ENCODE measurements at places on chromosomes 7 and 10. TPM values are rescaled to one million over a fixed set of nuclear protein-coding genes. Genes with fewer than 3 reads are reported as not detected.

MOGAT3 gene
- 0.69 TPM for polyA plus RNA-seq

DNA sequence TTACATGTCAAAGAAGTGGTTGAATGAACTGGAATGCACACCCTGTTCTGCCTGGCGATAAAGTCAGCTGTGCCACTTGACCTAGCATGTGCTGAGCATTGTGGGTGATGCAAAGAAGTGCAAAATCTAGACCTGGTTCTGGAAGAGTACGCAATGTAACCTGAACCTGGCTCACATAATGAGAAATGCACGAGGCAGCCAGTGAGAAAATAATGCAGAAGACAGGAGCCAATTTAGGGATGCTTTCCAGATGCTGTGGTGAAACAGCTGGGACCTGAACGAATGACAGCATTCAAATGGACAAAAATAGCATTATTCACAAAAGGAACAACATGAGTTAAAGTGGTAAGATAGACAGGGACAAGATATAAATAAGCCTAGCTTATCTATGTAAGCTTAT is 402.6 kb downstream of the SORCS1 start:
- DNase-seq = no peak

CACNB2 gene
- polyA plus RNA-seq = 2.9 TPM

DNA sequence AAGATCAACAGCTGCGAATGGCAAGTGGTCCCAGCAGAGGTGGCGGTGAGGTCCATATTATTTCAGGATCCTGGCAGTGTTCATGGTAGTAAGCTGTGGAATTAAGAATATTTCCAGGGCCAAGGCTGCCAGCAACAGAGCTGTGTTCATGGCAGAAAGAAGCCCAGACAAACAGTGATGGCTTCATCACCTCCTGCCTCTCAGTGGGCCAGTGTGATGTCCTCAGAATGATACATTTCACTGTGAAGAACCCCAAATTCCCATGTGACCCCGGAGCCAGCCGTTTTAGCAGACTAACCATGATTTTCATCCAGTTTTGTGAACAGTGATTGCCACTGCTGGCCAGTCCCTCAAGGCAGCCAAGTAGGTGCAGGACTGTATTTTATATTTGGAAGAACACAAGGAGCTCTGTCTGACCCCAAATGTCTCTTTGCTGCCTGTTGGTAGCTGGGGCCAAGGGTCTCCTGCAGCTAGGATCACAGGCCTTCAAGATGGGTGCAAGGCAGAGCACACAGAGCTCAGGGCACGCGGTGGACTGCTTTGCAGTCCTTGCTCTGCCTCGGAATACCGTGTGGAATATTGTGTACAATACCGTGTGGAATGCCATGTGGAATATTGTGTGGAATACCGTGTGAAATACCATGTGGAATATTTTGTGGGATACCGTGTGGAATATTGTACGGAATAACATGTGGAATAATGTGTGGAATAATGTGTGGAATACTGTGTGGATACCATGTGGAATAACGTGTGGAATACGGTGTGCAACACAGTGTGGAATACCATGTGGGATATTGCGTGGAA is 132.3 kb upstream of the CHST15 start:
- DNase-seq = no peak

DNA sequence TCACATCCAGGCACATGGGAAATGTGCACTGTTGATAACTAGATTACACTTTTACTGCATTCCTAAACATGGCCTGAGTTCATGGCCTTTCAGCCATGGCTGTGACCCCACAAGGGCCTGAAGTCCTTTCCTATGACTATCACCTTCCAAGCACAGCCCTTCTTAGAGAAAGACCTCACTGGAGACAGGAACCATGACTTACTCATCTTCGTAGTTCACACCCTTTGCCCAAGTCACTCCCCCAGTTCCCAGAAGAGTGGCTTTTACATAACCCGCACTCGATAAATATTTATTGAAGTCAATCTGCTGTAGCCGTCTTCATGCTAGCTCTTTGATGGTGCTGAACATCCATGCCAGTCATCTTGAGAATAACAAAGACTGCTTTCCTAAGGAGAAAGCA is 632.5 kb upstream of the NRP1 start:
- DNase-seq = no peak

- DNase-seq = no peak
Observed at GRCh38 chr10:92822060-92822634, 26.2 kb upstream of the EXOC6 start.

- no peak for DNase-seq
Observed at GRCh38 chr7:156448918-156449317, 191.7 kb upstream of the RNF32 start.

DNA sequence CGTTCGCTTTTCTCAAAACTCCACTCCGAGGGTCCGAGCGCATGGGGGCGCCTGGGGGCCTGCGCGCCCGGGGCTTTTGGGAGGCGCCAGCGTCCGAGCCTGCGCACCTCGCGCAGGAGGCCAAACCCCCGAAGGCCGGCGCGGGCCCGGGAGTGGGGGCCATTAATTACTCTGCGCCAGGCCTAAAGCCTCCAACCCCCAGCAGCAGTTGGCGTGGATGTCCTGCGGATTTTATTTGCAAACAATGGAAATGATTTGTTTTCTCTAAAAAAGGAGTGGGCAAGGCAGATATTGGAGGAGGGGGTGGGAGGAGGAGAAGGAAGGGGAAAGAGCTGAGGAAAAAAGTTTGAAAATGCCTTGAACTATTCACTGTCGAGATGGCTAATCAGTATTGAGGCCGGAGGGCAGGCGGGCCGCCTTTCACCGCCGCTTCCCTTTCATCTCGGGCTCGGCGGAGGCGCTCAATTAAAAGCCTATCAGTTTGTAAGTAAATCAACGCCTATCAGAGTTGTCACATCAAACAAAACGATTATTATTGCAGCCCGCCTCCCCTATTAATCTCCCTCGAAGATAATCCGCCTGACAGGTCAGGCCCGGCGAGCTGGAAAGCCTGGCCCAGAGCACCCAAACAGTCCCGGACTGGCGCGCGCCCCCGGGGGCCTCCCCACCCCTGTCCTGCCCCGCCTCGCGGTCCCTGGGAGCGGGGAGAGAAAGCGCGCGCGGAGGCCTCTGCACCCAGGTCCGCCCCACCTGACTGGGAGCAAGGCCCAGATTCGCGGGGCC is 3.4 kb upstream of the ZNF503 start:
- DNase-seq = peak; percentile 60

DNA sequence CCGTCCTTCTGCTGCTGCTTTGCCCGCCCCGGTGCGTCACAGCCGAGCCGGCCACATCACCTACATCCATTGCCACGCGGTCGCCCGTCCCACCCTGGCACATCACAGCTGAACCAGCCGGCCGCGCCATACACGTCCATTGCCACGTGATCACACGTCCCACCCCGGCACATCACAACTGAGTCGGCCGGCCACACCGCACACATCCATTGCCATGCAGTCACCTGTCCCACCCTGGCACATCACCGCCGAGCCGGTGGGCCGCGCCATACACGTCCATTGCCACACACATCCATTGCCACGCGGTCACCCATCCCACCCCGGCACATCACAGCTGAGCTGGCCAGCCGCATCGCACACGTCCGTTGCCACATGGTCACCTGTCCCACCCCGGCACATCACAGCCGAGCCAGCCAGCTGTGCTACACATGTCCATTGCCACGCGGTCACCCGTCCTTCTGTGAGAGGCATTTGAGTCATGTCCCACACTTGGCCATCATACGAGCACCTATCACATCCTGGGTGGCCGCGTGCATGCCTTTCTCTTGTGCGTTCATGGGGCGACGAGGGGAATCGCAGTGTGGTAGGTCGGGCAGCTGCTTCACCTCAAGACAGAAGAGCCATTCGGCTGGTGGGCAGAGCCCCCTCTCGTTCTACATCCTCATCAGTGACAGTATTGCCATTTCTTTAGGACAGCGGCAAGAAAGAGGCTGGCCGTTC is 58.6 kb downstream of the JAKMIP3 start:
- DNase-seq = no peak

METTL27 gene
- 5.6 TPM for polyA plus RNA-seq

SEPHS1 gene
- 116 TPM for polyA plus RNA-seq

DNA sequence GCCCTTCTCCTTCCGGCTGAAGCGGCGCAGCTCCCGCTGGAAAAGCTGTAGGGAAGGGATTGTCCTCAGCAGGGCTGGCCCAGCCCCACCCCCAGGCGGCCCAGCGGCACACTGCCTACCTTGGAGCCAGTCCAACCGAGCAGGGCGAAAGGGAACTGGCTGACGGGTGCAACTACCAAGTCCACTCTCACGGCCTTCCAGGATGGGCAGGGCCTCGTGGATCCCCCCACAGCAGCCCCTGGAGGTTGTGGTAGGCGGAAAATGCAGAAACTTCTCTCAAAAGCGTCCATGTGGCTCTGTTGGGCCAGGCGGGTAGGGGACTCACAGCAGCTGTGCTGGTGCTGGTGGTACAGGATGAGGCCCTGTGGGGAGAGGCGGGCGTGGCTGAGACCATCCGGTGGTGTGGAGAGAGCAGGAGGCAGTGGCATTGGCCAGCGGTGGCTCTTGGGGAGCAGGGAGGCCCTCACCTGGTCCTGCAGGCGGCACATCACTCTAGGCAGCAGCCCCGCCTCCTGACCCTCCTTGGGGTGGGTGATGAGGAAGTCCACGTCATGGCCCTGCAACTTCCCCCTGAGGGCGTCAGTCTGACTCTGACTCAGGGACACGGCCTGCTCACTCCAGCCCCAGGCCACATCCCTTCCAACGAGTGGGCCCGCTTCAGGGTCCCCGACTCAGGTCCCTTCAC is 8.4 kb upstream of the PGAM2 start:
- DNase-seq = no peak

DNA sequence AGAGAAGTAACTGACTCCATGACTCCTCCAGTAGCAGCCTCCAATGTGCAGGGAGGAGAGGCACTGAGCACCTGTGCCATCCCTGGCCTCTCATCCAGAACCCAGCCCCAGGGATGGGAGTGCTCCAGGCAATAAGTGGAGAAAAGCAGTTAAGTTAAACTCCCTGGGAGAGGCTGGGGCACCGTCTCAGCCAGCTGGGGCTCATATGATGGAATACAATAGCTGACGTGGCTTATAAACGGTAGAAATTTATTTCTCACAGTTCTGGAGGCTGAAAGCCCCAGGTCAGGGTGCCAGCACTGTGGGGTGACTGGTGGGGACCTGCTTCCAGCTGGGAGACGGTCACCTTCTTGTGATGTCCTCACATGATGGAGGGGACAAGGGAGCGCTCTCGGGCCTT is 94.7 kb downstream of the RAMP3 start:
- DNase-seq = no peak

DNA sequence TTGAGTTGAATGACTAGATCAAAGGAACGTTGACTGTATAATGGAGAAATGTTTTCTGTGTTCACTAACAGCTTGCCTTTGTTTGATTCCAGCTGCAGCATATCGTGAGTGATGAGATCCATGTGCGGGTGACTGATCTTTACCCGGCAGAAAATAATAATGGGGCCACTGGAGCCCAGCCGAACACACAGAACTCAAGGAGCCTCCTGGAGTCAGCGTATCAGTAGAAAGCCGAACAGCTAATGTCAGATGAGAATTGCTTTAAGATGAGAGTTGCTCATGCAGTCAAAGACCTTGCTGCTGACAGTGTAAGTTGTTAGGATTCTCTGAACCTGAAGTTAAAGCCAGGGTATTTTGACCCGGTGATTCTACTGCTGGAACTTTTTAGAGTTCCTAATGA is 34.3 kb upstream of the MTPAP start:
- no peak for DNase-seq

AOAH gene
- 2.4 TPM for polyA plus RNA-seq

DNA sequence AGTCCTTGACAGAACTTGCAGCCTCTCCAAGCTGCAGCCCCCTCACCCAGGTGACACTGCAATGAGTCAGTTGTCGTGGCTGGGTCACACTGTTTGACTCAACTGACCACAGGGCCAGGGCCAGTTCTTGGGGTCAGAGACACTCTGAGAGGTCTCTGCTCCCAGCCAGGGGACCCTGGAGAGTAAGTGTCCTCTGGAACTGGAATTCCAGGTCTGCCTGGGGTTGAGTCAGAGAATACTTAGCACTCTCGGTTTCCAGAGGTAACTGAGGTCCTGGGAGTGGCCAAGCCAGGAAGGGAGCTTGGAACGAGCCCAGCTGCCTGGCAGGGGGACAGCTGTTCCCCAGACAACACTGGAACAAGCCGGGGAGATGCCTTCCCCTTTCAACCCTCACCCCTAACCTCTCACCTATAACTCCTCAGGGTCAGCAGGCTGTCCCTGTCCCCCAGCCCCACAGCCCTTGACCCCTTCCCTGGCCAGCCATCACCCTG is 2.2 kb upstream of the MYL10 start:
- DNase-seq = no peak

TUBAL3 gene
- not detected for polyA plus RNA-seq

DNA sequence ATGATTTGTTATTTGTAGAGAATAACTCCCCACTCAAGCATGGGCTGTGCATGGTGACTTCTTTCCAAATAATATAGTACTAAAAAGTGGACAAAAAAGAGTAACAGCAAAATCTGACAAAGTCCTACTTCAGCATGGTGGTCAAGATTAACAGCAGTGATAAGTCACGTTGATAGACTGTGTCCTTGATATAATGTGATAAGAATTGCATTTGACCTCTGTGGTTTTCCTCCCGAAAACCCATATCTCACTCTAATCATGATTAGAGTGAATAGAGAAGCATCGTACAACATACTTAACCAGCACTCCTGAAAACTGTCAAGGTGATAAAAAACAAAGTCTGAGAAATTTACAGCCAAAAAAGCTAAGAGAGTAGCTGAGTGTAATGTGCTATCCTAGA is 42.4 kb downstream of the REEP3 start:
- no peak for DNase-seq

IDE gene
- polyA plus RNA-seq = 15.6 TPM

DNA sequence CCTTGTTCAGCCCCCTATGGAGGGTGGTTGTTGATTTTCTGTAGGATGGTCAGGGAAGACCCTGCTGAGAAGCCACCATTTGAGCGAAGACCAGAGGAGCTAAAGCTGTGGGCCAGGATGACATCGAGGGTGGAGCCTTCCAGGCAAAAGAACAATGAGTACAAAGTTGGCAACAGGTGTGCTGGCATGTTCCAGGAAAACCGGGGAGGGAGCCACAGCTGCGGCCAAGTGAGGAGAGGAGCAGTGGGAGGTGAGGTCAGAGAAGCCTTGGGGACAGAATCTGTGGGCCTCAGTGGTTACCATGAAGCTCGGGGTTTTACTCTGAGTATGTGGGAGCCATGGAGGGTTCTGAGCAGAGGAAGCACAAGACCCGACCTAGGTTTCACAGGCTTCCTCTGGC is 75.6 kb upstream of the ZNF479 start:
- DNase-seq = no peak

DNA sequence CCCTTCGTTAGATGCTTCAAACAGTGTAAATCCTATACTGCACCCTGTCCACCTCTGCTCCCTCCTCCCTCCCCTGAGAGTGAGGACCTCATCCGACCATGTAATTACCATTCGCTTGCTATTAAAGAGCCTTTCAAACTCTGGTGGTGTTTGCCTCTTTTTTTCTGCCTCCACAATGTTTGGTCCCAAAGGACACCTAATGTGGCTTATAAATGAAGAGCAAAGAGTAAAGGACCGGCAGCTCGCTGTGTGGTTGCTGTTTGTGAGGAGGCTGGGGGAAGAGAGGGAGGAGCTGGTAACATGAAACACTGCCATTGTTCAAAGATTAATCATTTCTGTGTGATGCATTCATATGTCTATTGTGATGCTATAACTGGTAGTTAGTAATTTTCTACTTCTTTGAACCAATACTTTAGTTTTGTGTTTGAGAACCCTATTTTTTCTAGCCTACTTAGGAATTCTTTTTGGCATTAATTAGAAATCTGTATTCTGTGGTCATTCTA is 27.9 kb downstream of the MTURN start:
- DNase-seq = no peak

Data from left renal pelvis (tissue), 4 donors.